ENCODE measurements at places on chromosomes 12 and 14.

DNA sequence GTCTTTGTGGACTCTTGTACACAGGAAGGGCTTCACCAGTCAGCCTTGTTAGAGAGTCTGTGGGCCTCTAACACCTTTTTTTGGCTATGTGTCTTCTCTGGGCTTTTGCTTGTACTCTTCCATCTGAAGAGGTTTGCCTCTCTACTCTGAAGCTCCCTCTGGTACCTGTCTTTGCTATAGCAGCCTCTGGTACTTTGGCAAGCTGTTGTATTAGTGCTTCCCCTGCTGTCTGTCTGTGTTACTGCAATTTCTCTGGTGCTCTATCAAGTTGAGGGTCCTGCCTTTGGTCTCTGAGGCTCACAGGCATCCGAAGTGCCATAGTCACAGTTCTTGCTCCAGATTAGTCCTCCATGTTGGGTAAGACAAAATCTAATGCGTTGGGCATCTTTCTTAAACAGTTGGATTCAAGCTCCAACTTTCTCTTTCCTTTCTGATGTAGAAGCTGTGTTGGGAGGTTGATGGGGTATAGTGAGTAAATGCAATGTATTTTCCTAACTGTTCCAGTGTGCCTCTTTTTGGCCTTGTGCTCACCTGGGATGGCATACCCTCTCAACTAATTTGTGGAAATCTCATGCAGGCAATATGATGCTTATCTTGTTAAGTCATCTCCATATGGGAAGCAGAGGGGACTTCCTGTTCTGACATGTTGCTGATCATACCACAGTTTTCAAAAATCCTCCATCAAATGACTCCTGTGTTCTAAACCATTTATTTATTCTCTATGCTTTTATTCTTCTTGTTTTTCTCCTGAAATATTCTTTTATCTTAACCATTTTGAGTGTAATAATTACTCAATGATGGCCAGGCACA is 88.8 kb downstream of the ATF7IP start:
- DNase-seq, result no peak

DNA sequence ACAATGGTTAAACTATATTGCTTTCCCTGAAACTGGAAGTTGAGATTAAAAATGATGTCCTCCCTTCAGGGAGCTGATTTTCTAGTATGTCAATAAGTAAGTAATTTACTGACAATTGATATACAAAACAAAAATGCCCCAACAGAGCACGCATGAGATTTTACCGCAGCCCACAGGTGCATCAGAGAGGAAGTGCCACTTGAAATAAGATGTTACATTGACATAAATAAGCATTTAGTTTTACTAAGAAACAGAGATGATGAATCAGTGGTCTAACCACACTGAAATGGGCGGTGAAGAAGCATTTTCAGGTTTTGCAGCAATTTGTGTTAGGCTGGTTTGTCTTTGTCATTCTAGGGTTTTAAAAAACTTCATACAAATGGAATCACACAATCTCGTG is 8.8 kb upstream of the CLECL1 start:
- no peak for DNase-seq

- no peak for DNase-seq
Observed at GRCh38 chr12:74449872-74450271, 87.8 kb upstream of the ATXN7L3B start.

DNA sequence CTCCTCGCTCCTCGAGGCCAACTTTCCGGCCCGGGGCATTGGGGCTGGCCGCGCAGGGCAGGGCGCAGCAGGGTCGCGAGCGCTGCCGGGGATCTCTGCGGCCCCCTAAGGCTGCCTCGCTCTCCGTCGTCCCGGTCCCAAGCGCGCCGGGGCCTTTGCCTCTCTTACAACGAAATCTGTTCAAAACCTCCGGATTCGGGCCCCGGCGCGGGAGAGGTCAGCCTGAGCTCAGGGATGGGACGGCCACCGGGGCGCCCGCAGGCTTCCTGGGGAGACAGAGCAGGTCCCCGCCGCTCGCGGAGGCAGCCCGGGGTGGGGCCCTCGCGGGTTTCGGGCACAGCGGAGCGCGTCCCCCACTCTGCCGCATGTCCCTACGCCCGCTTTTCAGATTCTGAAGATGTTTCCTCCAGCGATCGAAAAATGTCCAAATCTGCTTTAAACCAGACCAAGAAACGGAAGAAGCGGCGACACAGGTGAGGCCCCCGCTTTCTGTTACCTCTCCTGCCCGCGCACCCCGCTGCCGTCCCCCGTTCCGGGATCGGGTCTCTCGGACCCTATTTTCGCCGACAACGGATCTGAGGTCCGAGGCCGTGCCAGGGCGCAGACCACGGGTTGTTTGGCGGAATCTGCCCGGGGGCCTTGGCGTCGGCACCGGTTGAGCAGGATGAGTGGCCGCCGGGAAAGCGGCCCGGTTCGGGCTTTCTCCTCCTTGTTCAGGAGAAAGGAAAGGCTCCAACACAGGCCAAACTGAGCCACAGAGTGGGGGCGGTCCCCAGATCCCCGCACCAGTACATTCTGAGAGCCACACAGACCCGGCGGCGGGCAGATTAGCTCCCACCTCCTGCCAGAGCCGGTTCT is 1.8 kb downstream of the VSX2 start:
- DNase-seq, result peak; percentile 15

DNA sequence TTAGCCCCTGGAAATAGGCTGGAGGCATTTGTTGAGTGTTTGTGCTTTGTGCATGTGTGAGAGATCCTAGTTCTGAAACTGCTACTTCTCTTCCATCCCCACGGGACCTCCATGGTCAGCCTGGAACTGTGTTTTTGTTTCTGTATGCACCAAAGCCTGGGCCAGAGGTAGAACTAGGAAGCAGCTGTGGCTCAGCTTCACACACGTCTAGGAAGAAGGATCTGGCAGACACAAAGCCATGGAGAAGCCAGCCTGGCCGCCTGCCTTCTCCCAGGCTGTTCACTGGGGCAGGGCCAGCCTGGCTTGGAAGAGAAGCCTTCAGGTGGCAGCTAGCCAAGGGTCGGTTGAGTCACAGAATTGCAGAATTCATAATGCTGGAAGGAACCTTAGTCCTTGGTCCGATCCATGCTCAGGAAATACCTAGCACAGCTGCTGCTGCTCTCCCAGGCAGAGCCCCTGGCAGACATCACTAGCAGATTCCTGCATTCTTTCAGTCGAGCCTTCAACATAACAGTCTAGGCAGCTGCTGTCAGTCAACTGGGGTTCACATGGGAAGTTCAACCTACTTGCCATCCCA is 27.0 kb downstream of the RIN3 start:
- no peak for DNase-seq

GRCh38 chr12:63990828-63991547 is 146.5 kb downstream of the SRGAP1 start:
- DNase-seq, result no peak

- no peak for DNase-seq
Observed at GRCh38 chr12:120814903-120815429, 89.2 kb downstream of the SPPL3 start.

DNA sequence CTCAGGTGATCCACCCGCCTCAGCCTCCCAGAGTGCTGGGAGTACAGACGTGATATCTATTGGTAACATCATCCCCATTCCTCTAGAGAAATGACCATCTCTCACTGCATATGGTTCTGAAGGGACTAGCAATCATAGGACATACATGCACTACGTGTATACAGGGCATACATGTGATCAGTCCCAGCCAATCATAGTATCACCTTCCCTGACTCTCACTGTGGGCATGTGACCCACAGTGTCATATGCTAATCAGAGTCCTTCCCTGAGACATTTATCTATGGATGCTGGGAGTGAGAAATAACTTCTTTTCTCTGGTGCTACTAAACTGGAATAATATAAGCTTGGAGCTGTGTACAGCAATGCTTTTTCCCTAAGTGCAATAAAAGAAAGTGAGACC is 12.1 kb upstream of the FBXW8 start:
- DNase-seq, result no peak

- DNase-seq, result no peak
Observed at GRCh38 chr12:56326533-56326932, 7.3 kb downstream of the PAN2 start.

- no peak for DNase-seq
Observed at GRCh38 chr14:63512861-63513260, 30.3 kb downstream of the PPP2R5E start.

GRCh38 chr12:26017484-26018211 is 59.2 kb downstream of the RASSF8 start:
- DNase-seq, result no peak

DNA sequence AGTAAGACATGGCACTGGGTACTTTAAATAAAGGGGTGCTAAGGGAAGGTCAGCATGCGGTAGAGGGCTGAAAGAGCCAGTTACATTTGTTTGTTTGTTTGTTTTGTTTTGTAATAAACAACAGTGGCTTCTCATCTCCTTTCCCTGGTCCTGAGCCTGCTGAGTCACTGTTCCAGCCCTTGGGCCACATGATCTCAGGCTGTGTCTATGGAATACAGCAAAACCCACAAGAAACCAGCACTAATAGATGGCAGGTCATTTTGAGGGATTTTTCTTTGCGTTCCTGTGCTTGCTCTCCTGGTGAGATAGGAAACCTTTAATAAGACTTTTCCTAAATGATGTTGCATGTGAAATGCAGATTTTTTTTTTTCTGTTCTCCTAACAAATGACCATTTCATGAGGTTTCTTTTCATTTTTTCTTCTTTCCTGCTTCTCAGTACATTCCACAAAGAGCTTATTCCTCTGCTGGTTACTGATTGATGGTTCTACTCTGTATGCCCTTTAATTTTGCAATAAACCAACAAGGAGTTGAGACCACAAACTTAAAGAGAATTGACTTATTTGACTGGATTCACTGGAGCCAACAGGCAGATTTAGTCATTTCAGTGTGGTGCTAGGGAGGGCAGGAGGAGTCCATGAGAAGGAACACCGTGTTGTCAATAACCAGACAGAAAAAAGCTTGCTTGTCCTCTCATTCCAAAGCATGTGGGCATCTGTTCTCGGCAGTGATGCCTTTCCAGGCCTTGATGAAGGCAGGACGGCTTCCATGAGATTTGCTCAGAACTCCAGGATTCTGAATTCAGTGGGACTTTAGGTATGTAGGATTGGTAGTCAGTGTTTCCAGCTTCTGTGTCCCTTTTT is 459.2 kb downstream of the RAD51B start:
- DNase-seq, result no peak

- DNase-seq, result no peak
Observed at GRCh38 chr12:1044696-1045095, 53.7 kb downstream of the ERC1 start.

GRCh38 chr14:24965934-24966578 is 83.9 kb downstream of the STXBP6 start:
- no peak for DNase-seq

GRCh38 chr14:35911097-35911496 is 85.0 kb downstream of the BRMS1L start:
- no peak for DNase-seq

GRCh38 chr14:68145539-68145938 is 326.0 kb downstream of the RAD51B start:
- no peak for DNase-seq

- DNase-seq, result no peak
Observed at GRCh38 chr12:41344776-41345470, 156.8 kb downstream of the PDZRN4 start.

DNA sequence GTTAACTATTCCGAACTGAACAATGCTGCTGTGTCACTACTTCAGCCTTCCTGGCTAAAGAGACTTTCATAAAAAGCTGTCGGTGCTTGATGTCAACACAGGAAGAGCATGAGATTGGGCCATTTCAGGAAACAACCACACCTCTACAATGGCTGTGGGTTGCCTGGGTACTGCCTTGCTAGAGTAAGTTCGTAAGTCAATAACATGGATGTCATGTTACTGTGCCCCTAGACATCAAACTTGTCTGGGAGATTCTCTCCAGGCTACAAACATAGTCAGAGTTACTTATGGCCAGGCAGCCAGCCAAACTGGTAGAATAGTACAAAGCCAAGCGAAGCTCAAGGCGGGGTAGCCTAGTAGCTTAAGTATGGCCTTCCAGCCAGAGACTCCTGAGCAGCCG is 23.1 kb downstream of the MAX start:
- DNase-seq, result no peak

DNA sequence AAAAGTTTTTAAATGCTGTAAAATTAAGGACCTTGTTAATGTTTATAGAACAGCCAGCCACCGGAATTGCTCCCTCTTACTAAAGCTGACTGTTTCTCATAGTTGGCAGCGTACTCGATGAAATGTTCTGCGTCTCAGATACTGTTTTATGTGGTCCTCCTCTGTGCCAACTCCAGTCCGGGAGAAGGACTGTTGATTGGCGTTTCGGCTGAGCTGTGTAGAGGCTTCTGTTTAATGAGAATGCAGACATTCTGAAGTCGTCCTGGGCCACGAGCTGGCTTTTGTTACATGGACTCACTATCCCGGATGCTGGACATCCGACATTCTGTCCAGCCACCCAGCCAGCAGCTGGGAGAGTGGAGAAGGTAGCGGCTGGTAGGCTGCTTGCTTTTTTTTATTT is 75.4 kb downstream of the WDR20 start:
- no peak for DNase-seq

DNA sequence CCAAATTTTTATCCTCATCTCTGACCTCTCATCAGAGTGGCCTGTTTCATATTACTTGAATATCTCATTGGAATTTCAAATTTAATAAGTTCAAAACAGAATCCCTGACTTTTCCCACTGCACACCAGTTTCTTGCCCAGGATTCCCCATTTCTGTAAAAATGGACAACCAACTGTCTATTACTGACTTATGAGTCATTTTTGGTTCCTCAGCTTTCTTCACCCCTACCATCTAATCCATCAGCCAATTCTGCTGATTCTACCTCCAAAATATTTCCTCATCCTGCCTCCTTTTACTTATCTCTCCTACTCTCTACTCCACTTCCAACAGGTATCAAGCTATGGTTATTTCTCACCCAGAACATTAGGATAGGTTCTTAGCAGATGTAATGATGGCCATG is 44.2 kb downstream of the TMX1 start:
- no peak for DNase-seq
